ENCODE measurements at places on chromosomes 3 and 15. TPM values are rescaled to one million over a fixed set of nuclear protein-coding genes. Genes with fewer than 3 reads are reported as not detected.
A peak's percentile ranks its signal among the peaks of the same experiment; 100 is the strongest.

DNA sequence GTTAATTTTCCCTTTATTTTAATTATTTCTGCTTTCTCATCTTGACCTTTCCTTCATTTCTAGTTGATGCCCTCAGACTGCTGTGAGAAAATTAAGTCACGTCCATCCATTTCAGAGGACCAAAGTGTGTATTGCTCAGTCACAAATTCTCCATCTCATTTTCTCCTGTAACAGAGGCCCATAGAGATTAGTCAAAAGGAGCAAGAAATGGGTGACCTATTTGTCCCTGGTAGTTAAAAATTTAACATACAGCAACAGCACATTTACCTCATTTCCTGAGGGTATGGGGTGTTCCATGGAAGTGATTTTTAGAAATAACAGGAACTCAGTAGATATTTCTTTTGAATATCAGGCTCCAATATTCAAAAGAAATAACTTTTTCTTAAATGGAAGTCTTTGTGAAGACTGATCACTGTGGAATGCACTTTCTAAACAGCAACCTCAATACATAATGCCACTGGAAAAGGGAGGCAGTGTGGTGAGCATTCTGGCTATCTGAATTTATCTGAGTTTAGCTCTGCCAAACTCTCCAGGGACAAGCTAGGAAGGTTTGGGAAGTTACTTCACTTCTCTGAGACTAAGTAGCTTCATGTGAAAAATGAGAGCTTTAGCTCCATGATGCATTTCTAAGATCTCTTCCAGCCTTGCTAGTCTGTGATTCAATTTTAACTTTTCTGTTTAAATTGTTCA, 808.2 kb downstream of the SQOR start:
- H3K4me1 ChIP-seq, result no peaks in the 10 kb centered on the region
- no peaks in the 10 kb centered on the region for H3K27me3 ChIP-seq
- H3K36me3 ChIP-seq, result no peaks in the 10 kb centered on the region
- H3K27ac ChIP-seq, result no peak overlapping the region
- no peak overlapping the region for H3K4me3 ChIP-seq

GRCh38 chr15:47715856-47716445, 1.4 kb upstream of the SEMA6D start:
- H3K27me3 ChIP-seq, result no peaks in the 10 kb centered on the region
- DNase-seq, result no peak
- peak overlapping the region; percentile 81 for H3K27ac ChIP-seq
- no peak overlapping the region for H3K4me3 ChIP-seq
- H3K36me3 ChIP-seq, result no peaks in the 10 kb centered on the region
- peaks cover 11% of the 10 kb centered on the region for H3K4me1 ChIP-seq

DNA sequence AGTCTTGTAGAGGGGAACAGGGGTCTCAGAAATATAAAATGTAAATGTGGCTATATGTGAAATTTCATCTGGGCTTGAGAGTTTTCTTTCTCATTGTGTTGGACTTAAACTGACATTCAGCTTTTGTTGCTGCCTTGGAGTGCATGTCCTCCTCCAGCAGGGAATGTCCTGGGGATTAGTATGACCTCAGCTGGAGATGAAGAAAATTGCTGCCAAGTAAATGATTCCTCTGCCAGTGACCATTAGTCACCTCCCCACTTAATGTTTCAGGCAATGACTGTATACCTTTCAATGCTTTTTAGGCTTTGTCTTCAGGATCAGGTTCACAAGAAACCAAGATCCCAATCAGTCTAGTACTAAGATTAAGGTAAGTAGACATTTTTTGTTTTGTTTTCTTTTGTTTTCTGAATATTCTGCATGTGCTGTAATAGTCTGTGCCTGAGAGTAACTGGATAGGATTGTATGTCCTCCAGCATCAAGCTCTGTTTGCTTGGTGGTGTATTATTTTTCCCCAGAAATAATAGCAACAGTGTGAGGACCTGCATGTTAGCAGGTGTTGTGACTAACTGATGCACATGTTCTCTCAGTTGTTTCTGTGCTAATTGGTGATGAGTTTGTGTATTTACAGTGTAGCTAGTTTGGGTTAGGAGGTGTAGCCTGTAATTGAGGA, 18.1 kb upstream of the SLC22A13 start:
- peaks cover 50% of the 10 kb centered on the region for H3K36me3 ChIP-seq
- DNase-seq, result no peak
- H3K27me3 ChIP-seq, result no peaks in the 10 kb centered on the region

- DNase-seq, result no peak
- H3K27me3 ChIP-seq, result no peaks in the 10 kb centered on the region
- no peaks in the 10 kb centered on the region for H3K4me1 ChIP-seq
- no peaks in the 10 kb centered on the region for H3K36me3 ChIP-seq
- H3K4me3 ChIP-seq, result no peak overlapping the region
Measured at GRCh38 chr15:92443381-92443780, 49.7 kb downstream of the ST8SIA2 start.

- peaks cover 4% of the 10 kb centered on the region for H3K4me1 ChIP-seq
- H3K27ac ChIP-seq, result no peak overlapping the region
- peaks cover 11% of the 10 kb centered on the region for H3K27me3 ChIP-seq
- no peak overlapping the region for H3K4me3 ChIP-seq
- no peaks in the 10 kb centered on the region for H3K36me3 ChIP-seq
Measured at GRCh38 chr3:72657666-72658065, 190.6 kb downstream of the SHQ1 start.

- peaks cover 77% of the 10 kb centered on the region for H3K27me3 ChIP-seq
- DNase-seq, result no peak
- H3K36me3 ChIP-seq, result no peaks in the 10 kb centered on the region
- H3K4me3 ChIP-seq, result no peak overlapping the region
Measured at GRCh38 chr15:37111427-37111717, 11.0 kb upstream of the MEIS2 start.

Gene TOPBP1
- polyA plus RNA-seq, result 35.6 TPM

Gene THBS1
- 34.0 TPM for polyA plus RNA-seq

- H3K4me3 ChIP-seq, result no peak overlapping the region
- peaks cover 8% of the 10 kb centered on the region for H3K4me1 ChIP-seq
- no peak for DNase-seq
- no peaks in the 10 kb centered on the region for H3K36me3 ChIP-seq
Measured at GRCh38 chr3:58679446-58679845, 12.9 kb upstream of the FAM3D start.

Gene IL20RB
- 0.72 TPM for polyA plus RNA-seq

Gene LIPH
- polyA plus RNA-seq, result 6.9 TPM

DNA sequence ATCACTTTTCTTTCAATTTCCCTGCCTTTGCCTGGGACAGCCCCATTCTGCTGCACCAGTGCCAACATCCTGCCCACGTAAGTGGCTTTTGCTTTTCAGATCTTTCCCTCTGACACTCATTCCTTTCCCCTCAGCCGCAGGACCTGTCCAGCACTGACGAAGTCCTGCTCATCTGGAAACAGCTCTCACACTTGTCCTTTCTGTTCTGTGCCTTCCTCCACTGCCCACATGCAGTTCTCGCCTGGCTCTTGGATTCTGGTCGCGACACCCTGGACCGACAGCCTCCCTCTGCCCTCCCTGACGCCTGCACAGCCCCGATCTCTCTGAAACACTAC, 99.7 kb downstream of the ADCY5 start:
- H3K4me3 ChIP-seq, result no peak overlapping the region
- no peaks in the 10 kb centered on the region for H3K4me1 ChIP-seq
- H3K27ac ChIP-seq, result no peak overlapping the region

Gene SLCO2A1
- 8.2 TPM for polyA plus RNA-seq

DNA sequence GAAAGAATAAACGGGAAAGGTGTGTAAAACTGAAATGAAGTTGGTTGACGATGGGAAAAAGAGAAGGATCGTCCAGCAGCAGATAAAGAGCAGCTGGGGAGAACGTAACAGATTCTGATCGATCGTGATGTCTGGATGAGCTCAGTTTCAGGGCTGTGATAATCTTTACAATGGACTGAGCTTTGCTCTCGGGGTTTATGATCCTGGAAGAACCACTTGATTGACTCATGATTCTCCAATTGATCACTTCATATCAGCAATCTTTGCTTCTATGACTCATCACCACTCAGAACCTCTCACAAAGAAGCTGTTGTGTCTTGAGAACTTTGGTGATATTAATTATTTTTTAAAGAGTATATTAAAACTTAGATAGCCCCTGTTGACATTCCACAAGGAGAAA, 690.7 kb downstream of the TUSC7 start:
- peaks cover 7% of the 10 kb centered on the region for H3K4me1 ChIP-seq
- H3K27me3 ChIP-seq, result no peaks in the 10 kb centered on the region
- no peaks in the 10 kb centered on the region for H3K36me3 ChIP-seq
- DNase-seq, result peak; percentile 39
- no peak overlapping the region for H3K27ac ChIP-seq
- H3K4me3 ChIP-seq, result no peak overlapping the region

- H3K27ac ChIP-seq, result peak overlapping the region; percentile 56
- H3K27me3 ChIP-seq, result no peaks in the 10 kb centered on the region
- no peaks in the 10 kb centered on the region for H3K36me3 ChIP-seq
- peak; percentile 90 for DNase-seq
- H3K4me1 ChIP-seq, result peaks cover 18% of the 10 kb centered on the region
Measured at GRCh38 chr3:110344897-110345767, 726.5 kb upstream of the NECTIN3 start.

GRCh38 chr3:30170681-30171438, 435.5 kb upstream of the TGFBR2 start:
- peak; percentile 86 for DNase-seq
- H3K27me3 ChIP-seq, result no peaks in the 10 kb centered on the region
- no peaks in the 10 kb centered on the region for H3K36me3 ChIP-seq

Data from large intestine (tissue), 12 donors.